ENCODE measurements at places on chromosomes 4 and X. TPM values are rescaled to one million over a fixed set of nuclear protein-coding genes. Genes with fewer than 3 reads are reported as not detected.

The AMOT gene
- polyA plus RNA-seq, result 0.33 TPM

The ZFX gene
- 31.8 TPM for polyA plus RNA-seq

The RXFP1 gene
- polyA plus RNA-seq, result not detected

The SLC2A9 gene
- 43.5 TPM for polyA plus RNA-seq

The L1CAM gene
- 31.1 TPM for polyA plus RNA-seq

The FAM9B gene
- polyA plus RNA-seq, result not detected

The NUDT10 gene
- polyA plus RNA-seq, result 0.24 TPM

The IL9R gene
- polyA plus RNA-seq, result 0.40 TPM

The ACE2 gene
- polyA plus RNA-seq, result 0.99 TPM

DNA sequence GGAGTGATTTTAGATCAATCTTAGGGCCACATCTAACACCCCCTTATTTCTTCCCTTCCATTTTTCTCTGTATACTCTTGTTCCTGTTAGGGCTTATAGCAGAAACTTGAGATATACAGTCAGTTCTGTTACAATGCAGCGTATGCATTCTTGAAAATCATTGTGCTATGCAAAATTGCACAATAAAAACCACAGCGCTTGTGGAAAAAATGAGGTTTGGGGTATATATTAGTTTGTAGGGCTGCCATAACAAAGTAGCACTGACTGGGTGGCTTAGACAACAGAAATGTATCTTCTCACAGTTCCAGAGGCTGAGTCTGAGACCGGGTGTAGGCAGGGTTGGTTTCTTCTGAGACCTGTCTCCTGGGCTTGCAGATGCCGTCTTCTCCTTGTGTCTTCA, 59.0 kb downstream of the WWC2 start:
- no peak for DNase-seq

DNA sequence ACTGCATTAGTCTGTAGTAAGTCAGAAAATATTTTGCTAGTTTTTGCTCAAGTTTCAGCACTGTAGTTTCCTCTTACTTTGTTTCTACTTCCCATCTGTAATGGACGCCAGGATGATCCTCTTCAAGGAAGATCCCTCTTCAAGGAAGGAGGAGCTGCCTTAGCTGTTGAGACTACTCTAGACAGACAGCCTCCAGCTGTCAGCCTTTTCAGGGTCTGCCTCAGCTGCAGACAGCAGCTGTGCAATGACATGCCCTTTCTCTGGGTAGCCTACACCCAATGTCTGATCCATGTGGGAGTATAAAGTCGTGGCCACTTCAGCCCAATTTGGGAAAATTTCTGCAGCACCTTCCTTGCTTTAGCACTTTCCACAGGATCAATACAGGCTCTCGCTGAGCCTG, 281.0 kb upstream of the MAOA start:
- DNase-seq, result no peak

DNA sequence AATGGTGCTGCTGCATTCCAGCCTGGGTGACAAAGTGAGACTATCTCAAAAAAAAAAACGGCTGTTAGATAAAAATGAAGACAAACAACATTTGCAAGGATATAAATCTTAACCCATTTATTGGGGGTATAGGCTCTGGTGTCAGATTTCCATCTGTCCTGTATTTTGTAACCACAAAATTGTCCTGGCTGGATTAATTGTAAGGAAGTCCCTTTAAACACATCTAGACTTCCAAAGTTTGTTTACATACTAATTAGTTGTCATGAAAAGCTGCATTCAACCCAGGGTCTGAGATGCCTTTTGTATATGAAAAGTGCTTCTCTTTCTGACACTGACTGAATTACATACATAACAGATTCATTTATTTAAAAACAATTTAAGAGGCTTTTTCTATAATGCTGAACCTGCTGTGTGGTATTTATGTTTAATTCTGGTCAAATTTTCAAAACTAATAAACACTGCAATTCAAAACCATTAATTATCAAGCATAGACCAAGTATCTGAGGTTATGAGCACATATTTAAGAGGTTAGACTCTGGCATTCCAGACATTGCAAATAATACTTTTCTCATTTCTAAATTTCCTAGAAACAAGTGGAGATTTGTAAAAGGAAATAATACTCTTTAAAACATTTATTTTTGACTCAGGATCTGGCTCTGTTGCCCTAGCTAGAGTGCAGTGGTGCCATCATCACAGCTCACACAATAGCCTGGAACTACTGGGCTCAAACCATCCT, 17.5 kb upstream of the UGDH start:
- DNase-seq, result no peak

DNA sequence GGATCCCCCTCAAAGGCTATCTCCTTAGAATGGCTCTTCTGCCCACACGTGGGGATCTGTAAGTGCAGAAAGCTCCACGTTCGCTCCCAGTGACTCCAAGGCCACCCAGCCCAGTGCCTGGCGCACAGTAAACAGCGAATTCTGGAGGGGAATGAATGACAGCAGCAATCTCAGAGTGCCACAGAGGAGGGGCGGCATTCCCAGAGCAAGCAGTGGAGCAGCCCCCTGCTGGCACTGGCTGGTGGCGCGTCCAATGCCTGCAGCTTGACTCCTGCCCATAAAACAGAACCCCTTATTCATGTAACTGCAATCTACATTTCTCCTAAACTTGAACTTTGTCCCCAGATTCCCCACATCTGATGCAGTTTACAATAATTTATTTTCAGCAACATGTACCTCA, 6.9 kb upstream of the HELT start:
- no peak for DNase-seq

DNA sequence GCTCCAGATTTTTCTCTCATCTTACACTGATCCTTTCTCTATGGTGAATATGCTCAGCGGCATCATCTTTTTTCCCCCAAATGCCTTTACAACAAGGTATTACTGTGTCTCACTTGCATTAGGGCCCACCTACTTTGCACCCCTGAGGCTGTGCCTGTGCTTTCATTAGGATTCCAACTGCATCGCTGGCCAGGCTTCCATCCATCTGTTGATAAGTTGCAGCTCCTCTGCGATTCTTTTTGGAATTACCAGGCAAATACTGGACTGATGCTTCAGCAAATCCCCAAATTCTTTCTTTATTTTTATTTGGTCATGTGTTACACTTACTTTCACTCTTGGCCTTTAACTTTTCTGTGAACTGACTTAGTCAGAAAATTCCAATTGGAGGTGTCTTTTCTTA, 77.3 kb downstream of the AFF2 start:
- DNase-seq, result no peak

- DNase-seq, result no peak
These were observed 26.1 kb upstream of the SORBS2 start for GRCh38 chr4:185838104-185838452.

DNA sequence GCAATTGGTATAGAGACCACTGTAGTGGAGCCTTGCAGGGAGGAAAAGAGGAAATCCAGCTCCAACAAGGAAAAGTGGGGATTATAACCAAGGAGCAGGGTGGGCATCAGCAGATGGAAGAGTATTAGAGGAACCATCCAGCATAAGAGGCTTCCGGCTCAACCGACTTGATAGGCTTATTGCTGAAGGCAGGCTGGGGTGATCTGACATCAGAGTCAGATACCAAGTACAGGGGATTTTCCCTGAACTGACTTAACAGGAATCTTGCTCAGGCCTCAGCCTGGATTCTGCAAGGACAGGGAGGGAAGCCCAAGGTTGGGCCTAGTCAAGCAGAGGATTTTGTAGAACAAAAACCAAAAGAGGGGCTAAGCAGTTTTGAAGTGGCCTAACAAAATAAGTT, 129.6 kb downstream of the DCLK2 start:
- no peak for DNase-seq

DNA sequence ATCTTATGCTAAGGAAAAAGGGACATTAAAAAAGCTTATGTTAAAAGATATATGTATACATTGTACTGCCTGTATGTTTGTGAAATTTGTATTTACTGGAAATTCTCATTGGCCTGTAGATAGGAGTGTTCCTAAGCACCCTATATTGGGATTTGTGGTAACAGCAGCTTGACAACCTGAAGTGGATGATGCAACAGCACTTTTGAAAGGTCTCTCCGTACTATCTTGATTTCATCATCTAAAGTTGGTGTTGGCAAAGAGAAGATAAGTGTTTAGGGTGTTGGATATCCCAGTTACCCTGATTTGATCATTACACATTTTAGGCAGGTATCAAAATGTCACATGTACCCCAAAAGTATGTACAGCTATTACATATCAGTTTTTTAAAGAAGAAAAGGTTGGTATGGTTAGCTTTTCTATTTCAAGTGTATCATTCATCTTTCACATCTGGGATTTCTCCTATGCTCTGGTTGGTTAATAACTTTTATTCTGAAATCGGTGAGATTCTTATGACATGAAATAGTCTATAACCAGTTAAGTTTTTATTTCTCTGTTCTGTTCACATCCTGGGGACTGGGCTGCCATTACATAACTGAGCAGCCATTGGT, 10.3 kb downstream of the HADH start:
- DNase-seq, result no peak

DNA sequence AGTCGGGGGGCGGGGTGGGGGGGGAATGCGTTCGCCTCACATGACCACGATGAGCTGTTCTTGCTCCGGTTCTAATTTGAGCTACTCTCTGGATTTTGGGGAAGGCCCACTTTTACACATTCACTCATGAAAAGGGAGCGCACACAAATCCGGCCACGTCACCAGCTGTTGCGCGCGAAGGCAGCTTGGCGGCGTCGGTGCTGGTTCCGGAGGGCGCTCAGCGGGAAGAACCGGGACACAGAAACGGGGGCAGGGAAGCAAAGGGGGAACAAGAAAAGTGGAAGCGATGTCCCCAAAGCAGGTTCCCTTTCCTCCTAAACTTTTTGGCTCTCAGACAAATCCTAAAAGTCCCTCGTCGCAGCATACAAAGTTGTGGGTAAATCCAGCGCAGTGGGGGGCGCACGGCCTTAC, 605 bp downstream of the ANXA5 start:
- DNase-seq, result no peak

- no peak for DNase-seq
These were observed 1628.9 kb upstream of the AGA start for GRCh38 chr4:179071131-179071530.

- DNase-seq, result peak; percentile 5
These were observed 55.7 kb downstream of the PHOX2B start for GRCh38 chr4:41692717-41693345.

DNA sequence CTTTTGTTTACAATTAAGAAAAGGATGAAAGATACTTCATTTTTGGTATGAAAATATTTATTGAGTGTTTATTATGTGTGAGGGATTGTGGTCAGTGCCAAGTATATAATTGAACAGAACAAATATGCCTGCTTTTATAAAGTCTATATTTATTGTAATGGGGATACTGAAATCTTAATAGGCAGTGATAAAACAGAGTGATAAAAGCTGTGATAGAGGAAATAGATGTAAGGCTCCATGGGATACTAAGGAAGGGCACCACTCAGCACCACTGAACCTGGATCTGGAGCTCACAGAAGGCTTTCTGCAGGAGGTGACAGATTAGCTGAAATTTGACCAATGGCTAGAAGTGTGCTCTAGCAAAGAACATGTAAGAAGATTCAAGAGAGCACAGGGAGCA, 263.5 kb downstream of the C4orf33 start:
- DNase-seq, result no peak
